ENCODE measurements at places on chromosomes 7 and 10.

DNA sequence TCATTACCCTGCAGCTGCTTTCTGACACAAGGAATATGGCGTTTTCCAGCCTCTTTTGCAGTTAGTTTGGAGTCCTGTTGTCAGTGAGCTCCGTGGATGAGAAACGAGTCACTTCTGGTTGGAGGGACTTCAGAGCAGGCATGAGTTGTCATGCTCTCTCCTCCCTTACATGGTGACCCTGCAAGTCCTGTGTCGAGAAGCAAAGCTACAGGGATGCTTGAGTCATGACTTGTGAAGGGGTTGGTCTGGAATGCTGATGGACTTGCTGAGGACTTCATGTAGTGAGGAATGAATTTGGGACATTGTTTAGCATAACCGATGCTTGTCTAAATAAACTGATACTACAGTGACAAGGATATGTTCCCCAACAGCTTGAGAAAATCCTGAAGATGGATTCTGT, 108.8 kb downstream of the ADCYAP1R1 start:
- no peak for DNase-seq

- DNase-seq: no peak
Measured at GRCh38 chr10:51773681-51774080, 74.3 kb upstream of the CSTF2T start.

GRCh38 chr7:92590711-92591310, 621 bp upstream of the FAM133B start:
- no peak for DNase-seq

- DNase-seq: no peak
Measured at GRCh38 chr7:158606129-158606528, 18.5 kb upstream of the PTPRN2 start.

DNA sequence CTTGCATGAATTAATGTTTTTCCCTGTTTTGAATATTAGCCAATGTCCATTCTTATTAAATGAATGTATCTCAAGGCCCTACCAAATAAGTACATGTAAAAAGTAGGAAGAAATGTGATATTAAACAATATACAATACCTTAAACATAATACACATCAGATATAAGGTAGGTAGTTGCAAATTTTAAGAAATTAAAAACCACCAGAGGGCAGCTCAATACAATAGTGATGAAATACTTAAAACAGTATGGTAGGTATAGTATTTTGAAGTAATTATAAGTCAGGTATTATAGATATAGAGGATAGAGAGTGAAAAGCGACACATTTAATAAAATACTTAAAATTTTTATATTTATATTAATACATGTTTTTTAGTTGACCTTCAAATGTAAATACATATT, 43.6 kb upstream of the CDK14 start:
- DNase-seq: peak; percentile 35

DNA sequence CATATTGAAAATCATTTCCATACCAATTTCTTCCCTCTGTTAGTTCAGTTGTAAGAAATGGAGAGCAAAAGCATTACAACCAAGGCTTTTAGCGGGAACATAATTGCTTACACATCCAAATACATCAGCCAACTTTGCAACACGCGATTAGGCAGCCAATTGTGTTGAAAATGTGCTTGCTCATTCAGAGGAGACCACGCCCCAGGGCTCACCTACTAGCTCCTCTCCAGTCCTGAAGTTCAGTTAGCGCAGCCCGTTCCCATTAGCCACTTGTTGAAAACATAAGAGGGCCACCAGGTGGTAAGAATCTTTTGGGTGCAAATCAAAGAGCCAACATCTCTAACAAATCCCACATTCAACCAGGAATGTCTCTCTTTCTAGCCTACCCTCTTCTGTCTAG, 213.2 kb upstream of the MDFIC start:
- DNase-seq: no peak

DNA sequence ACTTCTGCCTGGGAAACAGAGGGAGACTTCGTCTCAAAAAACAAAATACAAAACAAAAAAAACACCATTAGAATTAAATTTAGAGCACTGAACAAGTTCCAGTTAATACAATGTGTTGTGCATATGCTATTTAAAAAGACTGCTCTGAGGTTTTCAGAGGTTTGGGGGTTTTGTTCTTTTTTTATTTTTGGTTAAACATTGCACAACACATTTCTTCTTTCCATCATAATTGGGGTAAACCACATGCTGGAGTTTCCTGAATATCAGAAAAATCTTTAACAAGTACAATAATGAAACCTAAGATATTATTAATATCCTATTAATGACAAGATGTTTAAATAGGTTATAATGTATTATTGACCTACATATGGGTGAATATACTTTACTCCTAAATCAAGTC, 26.3 kb downstream of the IGF2BP3 start:
- DNase-seq: no peak

DNA sequence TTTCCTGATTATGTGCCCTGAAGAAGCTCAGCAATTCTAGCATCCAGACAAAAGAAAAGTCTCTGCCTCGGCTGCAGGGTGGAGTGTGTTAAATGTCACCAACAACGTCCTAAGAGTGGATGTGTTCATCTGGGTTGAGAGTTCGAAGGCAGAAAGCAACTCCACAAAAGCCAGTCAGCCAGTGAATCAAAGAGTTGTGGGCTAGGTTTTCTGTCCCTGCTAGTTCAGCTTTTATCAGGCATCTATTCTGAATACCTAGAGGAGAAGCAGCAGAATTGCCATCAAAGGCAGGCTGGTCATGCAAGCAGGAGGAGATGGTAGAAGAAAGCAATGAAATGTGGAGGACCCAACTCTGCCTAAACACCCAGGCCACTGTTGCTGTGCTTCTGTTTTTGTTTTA, 205.2 kb downstream of the KLF6 start:
- DNase-seq: no peak

DNA sequence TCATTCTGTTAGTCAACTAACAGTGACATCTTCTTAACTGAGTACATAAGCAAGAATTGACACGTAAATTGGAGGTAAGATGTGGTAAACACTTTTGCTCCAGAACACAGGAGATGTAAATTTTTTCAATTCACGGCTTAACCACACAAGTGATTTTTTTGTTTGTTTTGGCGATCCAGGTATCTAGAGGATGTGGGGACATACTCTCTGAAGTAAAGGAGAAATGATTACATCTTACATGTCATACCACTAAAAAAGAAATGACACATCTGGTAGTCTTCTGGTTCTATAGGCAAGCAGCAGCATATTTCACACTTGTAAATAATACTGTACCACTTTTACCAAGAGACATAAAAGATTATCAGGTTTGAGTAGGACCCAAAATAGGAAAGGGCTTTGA, 200.3 kb upstream of the ZWINT start:
- DNase-seq: no peak

- DNase-seq: no peak
Measured at GRCh38 chr10:71838264-71839211, 12.5 kb downstream of the PSAP start.

DNA sequence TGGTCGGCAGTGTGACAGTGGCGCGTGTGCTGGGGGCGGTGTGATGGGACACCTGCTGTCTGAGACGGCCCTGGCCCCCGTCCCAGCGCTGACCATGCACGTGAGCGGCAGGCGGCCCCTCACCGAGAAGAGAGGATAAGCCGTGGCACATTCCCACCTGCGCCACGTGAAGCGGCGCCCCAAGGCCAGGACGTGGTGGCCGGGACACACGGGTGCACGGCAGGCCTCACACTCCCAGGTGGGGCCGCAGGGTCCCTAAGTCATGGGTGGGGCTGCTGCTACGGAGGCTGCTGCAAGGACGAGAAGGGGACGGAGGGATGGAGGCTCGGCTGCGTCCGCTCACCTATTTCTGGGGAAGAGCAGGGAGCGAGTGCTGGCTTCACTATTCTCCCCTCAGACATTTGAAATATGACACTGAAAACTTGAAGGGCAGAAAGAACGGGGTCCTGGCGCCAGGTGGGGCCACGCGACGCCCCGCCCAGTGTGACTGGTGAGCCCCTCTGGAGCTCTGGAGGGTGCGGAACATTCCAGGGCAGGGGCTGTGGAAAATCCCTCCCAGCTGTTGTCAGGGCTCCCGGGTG, 7.5 kb downstream of the CYP2W1 start:
- no peak for DNase-seq

DNA sequence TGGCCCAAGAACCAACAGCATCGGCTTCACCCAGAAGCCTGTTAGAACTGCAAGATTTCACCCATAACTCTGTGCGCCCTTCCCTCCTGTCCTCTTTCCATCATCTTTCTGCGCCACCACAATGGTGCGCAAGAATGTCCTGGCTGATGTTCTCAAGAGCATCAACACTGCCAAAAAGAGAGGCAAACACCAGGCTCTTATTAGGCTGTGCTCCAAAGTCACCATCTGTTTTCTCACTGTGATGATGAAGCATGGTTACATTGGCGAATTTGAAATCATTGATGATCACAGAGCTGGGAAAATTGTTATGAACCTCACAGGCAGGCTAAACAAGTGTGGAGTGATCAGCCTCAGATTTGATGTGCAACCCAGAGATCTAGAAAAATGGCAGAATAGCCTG, 115.2 kb upstream of the FGFR2 start:
- DNase-seq: no peak

GRCh38 chr7:5388273-5388901, 35.2 kb downstream of the TNRC18 start:
- no peak for DNase-seq

DNA sequence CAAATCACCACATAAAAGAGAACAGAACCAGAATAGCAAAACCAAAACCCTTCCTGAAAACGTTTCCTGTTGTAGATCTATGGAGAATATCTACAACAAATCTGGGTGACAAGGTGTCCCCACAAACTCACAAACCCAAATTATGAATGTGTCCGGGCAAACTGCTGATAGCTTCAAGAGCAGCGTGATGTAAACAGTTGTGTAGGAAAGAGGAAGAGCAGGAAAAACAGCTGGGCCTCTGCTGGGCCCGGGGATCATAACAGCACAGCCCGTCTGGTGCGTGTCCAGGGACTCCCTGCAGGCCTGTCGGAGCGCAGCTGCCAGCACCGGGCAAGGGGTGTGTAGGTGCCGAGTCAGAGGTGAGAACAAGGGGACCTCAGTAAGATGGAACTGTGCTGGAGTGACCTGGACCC, 53.7 kb downstream of the KCNH2 start:
- no peak for DNase-seq

GRCh38 chr7:29345590-29345989, 151.0 kb downstream of the CHN2 start:
- DNase-seq: peak; percentile 51

- no peak for DNase-seq
Measured at GRCh38 chr10:101219946-101220451, 9.3 kb downstream of the LBX1 start.

DNA sequence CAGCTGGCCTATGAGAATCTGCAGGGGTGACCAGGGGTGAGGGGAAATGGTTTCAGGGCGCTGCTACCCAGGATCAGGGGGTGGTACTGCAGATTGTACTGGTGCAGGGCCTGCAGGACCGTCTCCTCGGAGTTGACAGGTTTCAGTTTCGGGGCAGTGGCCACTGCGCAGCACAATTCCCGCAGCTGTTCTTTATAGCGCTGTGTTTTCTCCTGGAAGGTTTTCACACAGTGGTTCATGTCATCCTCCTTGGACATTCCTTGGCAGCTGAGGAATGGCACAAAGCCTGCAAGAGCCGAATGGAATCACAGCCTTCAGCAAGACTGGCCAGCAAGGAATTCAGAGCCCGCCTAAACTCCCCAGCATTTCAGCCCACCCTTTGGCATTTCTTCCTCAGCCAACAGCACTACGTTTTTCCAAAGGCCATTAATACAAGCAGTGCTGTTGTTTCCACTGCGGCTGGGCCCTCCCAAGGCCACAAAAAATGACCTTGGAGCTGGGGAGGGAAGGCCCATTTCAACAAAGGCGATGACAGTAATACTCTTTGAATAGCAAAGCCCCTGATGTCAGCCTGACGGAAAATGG, 44.9 kb downstream of the PNLIPRP2 start:
- DNase-seq: no peak

GRCh38 chr10:132518572-132519381, 18.8 kb upstream of the INPP5A start:
- DNase-seq: no peak

DNA sequence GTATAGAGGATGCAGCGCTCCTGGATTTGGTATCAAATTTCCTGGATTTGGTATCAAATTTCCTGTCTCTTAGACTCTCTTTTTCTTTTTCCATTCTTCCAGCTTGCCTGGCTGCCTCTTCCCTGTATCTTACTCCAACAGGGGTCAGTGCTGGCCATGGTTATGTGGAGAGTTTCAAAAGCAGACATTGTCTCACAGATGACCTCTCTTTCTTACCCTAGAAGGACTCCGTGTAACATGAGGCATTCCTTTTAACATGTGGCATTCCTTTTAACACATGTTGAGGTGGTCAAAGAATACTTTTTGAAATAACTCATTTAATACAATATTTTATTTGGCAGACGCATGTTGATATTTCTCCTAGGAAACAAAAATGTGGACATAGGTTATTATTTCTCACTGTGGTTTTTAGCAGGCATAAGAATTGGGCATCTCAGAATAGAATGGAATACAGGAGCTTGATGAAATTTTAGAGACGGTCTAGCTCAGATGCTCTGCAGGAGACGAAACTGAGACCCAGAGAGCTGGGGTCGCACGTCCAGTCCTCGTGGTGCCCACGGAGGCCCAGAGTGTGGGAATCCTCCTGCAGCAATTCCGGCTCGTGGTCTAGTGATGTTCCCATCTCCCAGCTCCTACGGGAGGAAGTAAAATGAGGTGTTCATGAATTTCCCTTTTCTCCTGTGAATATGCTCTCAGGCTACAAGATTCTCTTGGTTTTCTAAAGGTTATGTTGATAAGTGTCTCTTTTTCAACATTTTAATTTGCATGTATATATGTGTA, 59.6 kb upstream of the PITRM1 start:
- no peak for DNase-seq

DNA sequence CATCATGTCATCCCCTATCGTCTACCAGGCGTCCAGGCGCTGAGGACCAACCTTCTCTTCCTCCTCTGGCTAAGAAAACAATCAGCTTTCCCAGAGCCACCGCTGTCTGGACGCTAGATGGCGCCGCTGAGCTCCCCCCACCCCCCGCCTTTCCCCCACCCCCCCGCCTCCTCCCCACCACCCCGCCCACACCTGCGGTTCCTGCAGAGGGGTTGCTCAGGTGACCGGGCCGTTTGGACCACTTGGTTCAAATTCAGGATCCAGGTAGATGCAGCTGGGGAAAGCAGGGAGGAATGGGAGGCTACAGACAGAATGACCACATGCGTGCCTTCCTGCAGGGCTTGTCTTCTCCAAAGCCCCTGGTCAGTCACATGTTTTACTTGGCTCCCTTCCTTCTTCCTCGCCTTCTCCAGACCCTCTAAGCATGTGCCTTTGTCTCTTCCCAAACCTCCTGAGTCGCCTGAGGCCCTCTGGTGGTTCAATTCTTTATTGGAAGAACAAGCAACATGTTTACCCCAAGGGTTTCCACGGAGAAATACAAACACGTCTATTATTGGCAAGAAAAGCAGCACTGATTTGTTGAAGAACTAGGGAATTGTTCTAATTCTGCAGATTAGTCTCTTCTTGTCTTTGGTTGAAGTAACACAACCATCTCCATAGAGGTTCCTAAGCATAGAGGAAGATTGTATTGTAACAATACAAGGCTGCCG, 24.7 kb downstream of the AOC1 start:
- DNase-seq: peak; percentile 78

GRCh38 chr7:37920305-37920848, at the start of gene EPDR1:
Gene EPDR1 (plus strand): TSS chr7:37920640. CDS start chr7:37920940, 300 bp downstream.
- peak; percentile 15 for DNase-seq

GRCh38 chr10:118793545-118793944, 38.8 kb upstream of the CACUL1 start:
- no peak for DNase-seq
